Upper lobe of left lung (tissue), 6 donors: ENCODE measurements at places on chromosomes 1 and 21.

DNA sequence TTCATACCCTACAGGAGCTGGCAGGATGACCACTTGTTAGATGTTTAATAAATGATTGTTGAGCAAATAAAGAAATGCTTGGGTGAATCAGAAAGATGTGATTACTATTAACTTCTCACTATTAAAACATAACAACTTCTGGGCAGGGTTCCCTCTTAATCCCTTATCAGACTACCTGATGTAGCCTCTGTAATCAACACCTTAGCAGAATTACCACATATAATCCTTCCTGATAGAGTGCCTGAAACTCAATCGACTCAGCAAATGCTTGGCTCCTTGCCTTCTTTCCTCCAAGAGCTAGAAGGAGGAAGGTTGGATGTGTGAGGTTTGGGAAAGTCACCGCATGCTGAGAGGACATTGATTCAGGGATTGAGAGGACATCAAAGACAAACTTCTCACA lies 34.8 kb upstream of the DSCAM start:
- DNase-seq = no peak

- DNase-seq = no peak
Measured at GRCh38 chr1:31712630-31713029, 8.8 kb upstream of the COL16A1 start.

GRCh38 chr1:192839162-192840066 lies 30.6 kb downstream of the RGS2 start:
- no peak for DNase-seq

DNA sequence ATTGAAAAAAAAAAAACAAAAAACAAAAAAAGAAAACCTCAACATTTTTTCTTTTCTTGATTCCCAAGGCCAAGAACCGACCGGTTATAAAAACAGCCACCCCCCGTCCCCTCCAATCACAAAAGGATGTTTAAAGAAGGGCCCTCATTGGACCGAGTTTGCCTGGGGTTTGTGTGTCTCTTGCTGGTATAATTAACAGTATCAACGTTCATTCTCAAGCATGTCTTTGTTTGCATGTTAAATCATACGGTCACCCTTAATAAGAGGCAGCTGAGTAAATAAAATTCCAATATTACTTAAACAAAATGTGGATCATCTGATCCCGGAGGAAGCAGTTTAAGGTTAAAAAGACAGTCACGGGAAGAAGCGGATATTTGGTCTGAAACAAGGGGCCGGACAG lies 201.1 kb downstream of the PRDM2 start:
- no peak for DNase-seq

GRCh38 chr1:217049721-217050120 lies 326.5 kb upstream of the ESRRG start:
- DNase-seq = no peak

DNA sequence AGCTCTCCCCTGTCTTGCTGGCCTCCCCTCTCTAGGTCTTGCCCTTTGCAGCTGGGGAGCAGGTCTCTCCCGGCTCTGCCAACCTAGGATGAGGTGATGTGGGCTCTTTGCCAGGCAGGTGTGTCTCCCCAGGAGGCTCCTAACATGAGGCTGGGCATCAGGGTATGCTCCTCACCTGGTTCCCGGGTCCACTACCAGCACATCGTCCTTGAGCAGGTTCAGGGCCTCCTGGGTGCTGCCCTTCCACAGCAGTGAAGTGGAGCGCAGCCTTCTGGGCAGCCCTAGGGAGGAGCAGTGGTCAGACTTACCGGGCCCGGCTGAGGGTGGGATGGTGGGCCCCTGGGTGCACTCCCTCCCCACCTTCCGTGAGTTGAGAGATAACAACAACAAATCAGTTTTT lies 17.5 kb downstream of the LACTBL1 start:
- no peak for DNase-seq

- DNase-seq = no peak
Measured at GRCh38 chr1:115363171-115363570, 25.1 kb upstream of the NGF start.
